ENCODE measurements at places on chromosomes 5 and 9.

- DNase-seq, result no peak
These were observed 53.3 kb upstream of the PSD2 start for GRCh38 chr5:139742173-139742903.

DNA sequence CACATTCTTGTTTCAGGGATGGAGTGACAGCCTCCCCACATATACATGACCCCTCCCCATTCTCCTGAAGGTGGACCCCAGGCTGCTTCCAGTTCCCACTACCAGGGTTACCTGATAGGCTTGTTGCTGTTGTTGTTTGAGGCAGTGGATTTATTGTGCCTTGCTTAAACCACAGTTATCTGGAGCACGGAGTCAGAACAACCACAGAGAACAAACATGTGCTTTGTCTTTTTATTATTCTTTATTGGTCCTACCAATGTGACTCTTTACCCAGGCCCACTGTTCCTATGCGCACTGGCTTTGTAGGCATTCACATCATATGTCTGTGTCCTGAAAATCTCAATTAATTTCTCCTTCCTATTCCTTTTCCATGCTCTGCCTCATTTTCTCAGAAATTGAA is 41.2 kb upstream of the IPPK start:
- DNase-seq, result no peak

DNA sequence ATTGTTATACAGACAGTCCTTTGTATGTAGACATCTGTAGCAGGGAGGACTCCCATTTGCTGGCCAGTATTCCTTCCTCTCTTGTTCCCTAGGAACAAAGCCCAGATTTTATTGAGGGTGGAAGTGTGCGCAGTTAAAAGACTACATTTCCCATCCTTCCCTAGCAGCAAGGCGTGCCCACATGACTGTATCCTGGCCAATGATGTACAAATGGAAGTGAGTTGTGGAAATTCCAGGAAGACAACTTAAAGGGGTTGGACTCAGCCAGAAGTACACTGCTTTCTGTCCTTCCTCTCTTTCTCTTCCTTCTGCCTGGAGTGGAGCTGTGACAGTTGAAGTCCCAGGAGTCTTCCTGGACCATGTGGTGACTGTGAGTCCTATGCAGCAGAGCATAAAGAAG is 89.0 kb downstream of the HRH2 start:
- DNase-seq, result peak; percentile 6

GRCh38 chr5:35956429-35956828 is 18.0 kb upstream of the CAPSL start:
- DNase-seq, result no peak

DNA sequence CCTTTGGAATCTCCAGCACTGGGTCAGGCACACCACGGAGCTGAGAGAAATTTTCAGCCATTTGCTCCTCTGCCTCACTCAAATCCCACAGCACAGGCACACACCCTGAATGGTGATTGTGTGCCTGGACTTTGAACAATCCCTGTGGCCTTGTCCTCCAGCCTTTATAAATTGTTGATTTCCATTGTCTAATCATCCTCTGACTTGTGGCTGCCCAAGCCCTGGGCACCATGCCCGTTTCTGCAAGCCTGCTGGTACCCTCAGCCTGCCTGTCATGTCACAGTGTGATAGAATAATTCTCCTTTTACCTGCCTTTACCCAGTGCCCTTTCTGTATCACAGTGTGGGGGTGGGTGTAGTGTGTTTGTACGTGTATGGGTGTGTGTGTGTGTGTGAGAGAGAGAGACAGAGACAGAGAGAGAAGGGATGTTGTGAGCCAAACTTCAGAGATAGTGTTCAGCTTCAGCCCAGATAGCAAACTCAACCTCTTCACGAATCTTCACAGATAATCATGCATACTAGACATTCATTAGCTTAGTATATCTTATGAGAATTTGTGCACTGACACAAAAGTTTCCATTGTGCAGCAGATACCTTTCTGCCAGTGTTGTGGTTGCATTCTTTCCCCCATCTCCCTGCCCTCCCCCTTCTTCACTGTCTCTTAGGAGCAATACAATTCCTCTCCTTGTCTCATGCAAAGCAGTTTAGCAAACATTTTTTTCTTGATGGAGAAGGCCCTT is 27.8 kb upstream of the SLC44A1 start:
- DNase-seq, result no peak

DNA sequence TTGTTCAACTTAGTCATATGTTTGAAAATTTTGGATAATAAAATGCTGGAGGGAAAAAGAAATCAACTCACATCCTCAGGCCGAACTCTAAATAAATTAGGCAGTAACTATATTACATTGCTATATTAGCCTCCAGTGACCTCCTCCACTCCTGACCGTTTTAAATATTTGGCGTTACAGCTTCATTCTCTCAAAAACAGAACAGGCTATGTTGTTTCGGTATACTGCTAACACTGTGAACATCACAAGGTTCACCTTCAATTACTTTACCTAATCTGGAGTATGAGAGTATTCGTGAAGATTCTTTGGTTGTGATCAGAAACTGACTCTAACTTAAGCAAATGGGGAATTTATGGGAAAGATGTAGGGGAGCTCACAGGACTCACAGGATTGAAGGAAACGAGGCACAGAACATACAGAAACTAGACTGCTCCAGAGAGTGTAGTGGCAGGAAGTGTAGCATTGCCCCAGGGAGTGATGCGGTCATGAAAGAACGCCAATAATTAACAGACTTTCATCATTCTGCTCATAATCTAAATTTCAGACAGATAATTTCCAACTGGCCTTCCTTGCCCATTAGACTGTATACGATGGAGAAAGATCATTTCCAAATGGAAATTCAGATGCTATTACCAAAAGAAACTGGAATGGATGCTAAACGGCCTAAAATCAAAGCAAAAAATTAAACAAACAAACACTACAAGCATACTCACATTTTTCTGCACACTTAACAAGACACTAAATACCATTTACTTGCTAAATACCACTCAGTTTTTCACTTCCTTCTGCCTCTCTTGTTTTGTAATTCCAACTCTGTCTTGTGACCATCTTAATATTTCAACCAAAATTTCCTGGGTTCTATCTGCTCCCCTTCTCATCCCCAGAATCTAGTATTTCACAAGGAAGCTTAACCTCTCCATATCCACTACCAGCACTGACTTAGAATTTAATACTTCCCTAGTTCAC is 110.1 kb upstream of the LPAR1 start:
- no peak for DNase-seq

DNA sequence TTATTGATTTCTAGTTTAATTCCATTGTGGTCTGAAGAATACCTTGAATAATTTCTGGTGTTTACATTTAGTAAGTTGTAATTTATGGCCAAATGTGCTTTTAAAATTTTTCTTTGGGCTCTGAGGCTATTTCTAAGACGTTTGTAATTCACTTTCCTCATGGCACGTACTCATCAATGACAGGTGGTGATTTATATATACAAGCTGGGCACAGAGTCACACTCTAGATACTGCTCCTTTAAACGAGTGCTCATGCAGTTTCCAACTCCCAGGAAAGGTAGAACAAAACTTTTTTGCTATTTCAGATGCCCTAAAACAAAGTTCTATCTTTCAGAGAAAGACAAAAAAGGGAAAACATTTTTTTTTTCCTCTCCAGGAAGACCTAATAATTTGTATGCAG is 146.9 kb downstream of the AUH start:
- DNase-seq, result no peak

DNA sequence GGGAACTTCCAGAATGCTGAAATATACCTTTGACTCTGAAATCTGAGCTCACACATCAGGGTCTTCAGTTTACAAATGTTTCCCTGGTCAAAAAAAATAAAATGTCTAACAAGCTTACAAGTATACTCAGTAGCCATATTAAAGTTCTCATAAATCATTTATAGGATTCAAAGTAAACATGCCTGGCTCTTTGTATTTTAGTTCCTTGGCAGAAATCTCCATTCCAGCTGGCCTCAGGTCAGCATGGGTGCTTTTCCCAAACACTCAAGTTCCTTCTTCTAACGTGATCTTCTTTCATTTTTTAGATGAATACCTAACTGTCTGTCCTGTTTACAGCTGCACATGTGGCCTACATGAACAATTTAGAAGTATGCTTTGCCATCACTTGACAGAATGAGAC is 263.2 kb downstream of the GAS1 start:
- no peak for DNase-seq

DNA sequence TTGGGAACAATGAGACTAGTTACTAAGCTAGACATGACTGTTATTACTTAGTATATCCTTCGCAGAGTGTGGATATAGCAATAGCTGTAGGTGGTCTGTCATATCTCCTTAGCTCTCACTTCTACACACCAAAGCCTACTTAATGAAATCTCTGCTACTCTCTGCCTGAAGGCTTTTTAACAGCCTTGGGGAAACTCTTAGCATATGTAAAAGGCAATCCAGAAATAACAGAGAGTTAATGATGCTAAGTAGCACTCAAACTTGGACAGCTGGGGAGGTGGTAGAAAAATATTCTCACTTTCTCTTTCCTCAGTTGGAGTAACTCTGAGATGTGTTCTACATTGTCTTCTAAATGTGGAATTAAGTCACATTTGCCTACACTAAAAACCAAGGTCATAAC is 30.2 kb upstream of the C6 start:
- no peak for DNase-seq

GRCh38 chr5:35324679-35325078 is 94.4 kb upstream of the PRLR start:
- no peak for DNase-seq

- DNase-seq, result no peak
These were observed 300.5 kb upstream of the KIF2A start for GRCh38 chr5:62005551-62005950.

DNA sequence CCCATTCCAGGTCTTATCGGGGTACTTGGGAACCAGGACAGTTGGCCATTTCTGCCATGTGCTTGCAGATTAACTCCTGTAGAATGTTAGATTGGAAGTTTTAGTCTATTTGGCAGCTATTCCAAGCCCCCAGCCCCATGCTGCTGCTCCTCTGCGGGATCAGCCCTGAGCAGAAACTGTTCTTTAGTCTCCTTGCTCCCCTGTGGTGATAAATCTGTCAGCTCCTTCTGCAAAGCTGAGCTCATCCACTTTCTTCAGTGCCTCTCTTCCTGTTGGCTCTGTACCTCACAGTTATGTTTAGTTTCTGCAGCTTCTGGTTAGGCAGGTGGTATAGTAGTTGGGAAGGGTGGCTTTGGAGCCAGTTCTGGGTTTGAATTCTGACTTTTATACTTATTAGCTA is 170.4 kb downstream of the GRIA1 start:
- no peak for DNase-seq

GRCh38 chr5:110896901-110897300 is 158.1 kb downstream of the SLC25A46 start:
- no peak for DNase-seq

DNA sequence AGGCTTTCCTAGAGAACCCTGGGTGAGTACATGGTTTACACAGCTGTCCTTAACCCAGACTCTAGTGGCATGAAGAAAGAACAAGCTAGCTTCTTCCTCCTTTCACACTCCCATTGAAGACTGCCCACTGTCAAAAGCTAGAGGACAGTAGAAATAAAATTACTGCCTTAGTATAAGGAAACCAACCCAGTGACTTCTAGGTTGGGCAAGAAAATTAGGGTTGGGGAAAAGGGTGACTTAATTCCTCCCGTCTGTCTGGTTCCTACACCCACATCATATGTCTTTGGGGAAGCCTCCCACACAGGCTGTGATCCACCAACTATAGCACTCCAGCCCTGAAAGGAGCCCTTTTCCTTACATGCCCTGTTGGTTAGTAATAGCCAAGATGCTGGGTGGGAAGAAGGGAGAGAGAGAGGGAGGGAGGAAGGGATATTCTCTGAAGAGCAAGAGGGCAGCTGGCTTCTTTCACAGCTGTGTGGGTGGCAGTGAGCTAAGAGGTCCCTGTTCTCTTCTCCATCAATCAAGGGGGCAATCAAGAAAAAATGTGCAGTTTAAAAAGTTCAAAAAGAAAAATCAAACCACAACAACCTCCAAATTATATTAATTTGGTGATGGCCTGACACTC is 21.7 kb downstream of the HBEGF start:
- no peak for DNase-seq

DNA sequence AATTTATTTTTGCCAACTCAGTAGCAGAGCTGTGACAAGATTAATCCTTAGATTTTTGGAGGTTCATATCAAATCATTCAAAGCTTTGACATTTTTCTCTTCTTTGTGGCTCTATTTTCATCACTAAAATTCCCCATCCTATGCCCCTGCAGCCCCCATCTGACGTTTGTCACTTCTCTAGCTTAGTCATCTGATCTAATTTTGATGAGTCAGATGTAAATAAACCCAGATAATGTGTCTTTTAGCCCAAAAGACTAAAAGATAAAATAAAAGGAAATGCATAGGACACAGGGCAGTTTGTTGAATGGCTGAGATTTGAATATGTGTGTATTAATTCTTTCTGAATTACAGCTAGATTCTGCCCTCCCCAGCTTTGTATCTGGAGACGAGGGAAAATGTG is 897 bp upstream of the HSPB3 start:
- no peak for DNase-seq

DNA sequence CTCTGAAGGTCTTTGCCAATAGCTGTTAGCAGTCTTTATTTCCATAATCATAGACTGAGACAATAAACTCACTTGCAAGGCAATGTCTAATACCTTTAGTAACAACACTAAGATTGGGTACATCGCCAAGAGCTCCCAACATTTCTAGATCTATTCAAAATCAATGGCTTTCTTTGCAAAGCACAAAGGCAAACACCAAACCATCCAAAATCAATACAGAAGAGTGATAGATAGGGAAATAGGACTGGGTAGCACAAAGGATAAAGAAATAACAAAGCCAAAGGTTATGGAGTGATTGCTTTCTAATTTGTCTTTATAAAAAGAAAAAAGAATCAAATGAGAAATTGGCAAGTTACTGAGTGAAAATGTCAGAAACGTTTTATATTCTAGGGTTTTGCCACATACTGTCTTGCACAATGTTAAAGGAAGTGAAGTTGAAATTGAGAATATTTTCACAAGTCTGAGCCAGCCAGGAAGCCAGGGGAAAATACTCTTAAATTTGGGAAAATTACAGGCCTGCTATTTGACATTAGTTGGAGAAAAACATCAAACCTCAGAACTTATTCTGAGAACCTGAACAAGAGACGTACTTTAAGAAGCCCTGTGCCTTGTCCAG is 53.3 kb upstream of the LHFPL2 start:
- no peak for DNase-seq

DNA sequence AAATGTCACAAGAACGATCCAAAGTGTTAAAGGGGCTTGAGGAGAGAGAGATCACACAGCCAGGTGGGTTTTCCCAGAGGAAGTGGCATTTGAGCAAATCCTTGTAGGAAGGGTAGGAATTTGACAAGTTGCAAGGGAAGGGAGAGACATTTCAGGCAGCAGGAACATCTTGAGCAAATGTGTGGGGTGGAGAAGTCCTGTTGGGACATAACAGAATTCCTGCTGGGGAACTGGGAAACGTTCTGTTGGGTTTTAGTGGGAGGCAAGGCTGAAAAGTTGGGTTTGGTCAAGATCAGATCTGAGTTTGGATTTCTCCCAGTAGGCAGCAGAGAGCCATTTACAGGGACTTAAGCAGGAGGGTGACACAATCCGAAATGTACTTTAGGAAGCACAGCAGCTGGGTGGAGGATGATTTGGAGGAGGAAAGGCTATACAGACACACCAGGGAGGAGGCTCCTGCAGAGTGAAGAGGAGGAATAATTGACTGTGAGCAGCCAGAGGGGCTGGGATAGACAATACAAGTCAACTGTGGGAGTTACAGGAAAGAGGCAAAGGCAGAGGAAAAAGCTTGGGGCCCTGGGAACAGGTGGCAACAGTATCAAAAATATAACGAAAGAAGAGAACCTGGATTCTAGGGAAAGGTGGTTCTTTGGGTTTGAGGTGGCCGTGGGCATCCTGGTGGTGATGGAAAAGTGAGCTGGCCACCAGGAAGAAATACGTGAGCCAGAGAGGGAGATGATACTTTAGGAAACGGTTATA is 3.1 kb upstream of the ZSWIM6 start:
- no peak for DNase-seq

- DNase-seq, result no peak
These were observed 97.7 kb upstream of the PRRC1 start for GRCh38 chr5:127419683-127420257.

Measured in K562 (cell line).